Posterior cingulate gyrus (tissue), 11 donors: ENCODE measurements at places on chromosomes 16 and 17.

DNA sequence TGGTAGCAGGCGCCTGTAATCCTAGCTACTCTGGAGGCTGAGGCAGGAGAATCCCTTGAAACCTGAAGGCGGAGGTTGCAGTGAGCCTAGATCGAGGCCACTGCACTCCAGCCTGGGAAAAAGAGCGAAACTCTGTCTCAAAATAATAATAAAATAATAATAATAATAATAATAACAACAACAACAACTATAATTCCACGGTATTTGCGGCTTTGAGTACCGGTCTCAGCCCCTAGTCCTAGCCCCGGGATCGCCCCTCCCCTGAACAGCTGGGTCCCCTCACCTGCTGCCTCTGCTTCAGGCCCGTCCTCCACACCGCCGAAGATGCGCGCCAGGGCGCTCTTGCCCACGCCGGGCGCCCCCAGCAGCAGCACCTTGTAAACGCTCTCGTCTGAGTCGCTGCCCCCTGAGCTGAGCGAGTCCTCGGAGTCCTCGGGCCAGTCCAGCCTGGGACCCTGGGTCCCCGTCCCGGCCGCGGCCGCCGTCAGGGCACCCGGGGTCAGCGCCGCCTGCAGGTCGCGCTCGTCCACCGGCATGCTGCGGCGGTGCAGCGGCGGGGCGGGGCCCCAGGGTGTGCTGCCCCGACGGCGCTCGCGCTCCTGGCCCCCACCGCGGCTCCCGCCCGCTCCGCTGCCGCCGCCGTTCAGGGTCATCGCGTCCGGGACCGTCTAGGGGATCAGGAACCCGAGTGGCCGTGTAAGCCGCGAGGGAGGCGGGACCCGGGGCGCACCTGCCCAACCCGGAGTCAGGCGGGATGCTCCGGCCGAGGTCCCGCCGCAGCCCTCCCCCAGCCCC is 611 bp downstream of the RRAD start:
- no peak for DNase-seq

DNA sequence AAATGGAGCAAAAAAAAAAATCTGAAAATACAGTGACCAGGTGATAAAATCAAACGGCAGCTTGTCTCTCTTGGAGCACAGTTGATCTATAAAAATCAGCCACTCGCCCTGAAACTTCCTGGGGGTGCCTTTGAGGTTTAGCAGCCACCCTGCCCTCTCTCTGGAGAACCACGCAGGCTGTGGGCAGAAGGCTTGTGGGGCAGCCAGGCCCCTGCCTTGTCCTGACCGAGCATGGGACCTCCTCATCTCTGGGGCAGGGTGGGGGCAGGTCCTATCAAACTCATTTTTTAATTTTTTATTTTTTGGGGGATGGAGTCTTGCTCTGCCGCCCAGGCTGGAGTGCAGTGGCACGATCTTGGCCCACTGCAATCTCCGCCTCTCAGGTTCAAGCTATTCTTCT is 5.0 kb downstream of the TMEM238L start:
- DNase-seq: no peak

DNA sequence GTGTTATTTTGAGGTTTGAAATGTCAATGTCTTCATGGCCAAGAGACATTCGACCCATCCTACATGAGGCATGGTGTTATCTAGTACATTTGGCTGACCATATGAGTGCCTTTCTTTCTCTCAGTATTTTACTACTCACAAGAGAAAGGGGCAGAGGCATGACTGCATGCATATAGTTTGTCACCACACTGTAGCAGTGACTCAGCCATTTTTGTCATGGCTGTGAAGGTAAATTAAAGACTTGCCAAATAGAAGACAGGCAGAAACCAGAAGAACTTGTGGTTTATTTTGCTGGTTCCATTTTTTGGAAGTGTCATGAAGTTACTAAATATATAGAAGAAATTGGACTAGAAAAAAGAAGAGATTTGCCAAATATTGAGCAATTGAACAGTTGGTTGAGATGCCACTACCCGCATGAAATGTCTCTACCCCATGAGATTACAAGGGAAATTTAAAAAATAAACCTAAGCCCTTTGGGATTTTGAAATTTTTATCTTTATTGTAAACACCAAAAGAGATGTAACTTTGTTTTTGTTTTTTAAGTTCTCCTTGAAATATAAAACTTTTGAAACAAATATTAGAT is 170.3 kb downstream of the CHD9 start:
- DNase-seq: no peak

DNA sequence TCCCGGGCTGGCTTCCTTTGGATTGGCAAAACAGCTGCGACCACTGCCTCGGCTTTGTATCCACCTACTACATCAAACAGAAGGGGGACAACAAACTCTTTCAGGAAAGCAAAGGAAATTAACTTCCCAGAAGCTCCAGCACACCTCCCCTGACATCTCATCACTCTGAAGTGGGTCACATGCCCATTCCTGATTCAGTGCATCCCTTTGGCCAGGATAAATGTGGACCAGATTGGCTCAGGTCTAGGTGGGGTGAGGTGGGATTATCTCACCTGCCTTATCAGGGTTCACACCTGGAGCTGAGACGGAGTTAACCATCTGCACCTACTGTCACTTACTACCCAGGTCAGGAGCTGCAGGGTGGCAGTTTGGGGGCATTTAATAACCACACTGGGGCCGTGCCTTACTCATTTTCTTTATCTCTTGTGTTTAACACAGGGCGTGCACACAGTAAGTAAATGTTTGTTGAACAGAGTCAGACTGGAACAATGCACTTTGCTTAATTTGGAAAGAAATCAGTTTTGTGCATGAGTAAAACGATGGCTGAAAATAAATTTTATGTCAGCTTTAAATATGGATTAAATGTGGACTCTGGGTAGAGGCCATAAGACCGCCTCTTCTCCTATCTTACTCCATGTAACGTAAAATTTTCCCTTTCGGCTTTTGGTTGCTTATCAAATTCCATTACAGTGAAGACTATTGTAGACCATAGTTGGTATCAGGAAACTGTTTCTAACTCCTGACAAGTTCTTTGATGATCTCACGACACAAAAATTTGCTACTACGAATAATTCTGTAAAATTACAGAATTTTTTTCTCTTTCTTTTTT is 36.0 kb downstream of the IQCK start:
- DNase-seq: no peak

GRCh38 chr17:3892095-3892998 is 506 bp downstream of the CAMKK1 start:
- DNase-seq: peak; percentile 87

GRCh38 chr16:79081297-79082066 is 519.1 kb downstream of the MAF start:
- DNase-seq: no peak

DNA sequence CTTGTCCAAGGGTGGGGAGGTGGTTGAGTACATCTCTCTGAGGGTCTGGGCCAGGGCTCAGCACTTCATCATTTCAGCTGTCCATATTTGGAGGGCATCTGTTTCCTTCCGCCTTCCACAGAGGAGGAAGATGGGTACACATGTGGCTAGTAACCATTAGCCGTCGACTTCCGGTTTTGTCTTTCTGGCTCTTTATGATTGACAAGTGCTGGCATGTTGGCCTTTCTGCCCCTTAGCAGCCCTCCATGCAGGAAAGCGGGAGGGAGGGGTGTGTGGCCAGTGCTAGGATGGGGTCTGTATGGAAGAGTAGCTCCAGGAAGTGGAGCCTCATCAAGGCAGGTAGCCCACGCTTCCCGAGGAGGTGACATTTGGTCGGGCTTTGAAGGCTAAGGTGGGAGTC is 69.6 kb downstream of the RAI1 start:
- no peak for DNase-seq

DNA sequence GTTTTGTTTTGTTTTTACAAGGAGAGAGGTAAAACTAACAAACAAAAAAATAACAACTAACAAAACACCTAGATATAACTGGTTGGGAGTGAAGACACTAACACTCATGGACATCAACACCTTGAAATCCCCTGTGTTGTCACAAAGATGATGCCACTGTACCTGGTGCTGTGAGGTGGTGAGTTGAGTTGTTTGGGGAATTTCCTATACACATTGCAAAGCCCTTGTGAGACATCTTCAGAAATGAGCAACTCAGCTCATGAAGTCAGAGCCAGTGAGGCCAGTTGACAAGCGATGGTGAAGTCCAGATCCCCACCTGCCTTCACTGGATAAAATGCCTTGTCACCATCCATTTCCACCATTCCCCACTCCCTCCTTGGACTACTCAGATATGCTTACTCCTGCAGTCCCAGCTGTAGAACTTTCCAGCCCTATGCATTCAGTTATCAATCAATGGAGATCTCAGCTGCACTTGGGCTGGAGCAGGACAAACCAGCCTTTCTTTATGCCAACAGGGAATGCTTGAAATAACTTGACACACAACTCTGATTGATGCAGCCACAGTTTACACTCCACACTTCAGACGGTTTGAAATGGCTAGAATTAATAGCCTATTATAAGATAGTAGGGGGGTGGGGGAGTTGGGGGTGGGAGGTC is 22.2 kb downstream of the ANKFN1 start:
- no peak for DNase-seq

DNA sequence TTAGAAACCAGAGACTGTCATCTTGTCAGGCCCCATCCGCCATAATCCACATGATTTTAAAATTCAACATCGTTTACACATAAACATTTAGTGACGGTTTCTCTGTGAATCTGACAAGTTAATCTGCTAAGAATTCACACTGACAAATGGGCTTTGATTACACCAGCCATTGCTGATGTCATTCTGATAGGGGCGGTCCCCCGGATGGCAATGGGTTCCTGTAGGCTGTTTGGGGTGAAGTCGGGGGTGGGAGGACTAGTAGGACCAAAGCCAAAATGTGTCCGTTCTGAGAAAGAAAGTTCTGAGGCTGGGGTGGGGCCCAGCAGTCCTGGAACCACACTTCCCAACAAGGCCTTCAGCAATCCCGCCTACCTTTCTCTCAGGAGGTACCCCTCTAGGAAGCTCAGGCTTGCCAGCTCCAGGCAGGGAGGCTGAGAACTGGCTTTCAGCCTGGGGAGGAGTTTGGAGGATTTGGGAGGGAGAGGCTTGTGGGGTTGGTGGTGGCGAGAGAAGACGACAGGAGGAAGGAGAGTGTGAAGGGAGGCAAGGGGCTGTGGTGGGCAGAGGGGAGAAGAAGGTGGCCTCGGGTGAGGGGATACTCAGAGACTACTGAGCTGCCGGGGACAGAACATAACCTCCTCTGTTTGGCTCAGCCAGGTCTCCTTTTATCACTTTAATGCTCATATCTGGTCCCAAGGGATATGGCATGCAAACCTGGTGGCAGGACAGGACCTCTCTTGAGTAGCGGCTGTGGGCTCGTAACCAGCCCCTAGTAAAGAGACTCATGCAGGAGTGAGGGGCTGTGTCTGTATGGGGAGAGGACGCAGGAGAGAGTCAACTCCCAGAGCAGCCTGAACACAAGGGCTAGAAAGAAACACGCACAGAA is 8.6 kb downstream of the HIC1 start:
- DNase-seq: peak; percentile 66

GRCh38 chr17:78276098-78276887 is 44.9 kb downstream of the TMEM235 start:
- DNase-seq: no peak

DNA sequence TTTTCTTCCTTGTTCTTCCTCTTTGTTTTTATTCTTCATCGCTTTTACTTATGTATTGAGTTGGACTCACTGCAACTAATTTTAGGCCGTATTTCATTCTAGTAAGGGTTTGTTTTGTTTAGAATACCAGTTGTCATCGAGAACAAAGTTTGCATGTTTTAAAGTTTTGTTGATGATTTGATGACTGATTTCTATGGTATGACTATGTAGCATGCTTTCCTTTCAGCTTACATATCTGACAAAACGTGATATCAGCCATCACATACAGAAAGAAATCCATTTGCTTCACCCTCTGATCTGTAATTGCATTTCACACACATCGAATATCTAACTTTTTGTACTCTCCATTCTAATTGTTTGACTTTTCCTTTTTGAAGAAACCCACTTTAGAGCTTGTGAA is 4.0 kb downstream of the PRKCA start:
- no peak for DNase-seq

DNA sequence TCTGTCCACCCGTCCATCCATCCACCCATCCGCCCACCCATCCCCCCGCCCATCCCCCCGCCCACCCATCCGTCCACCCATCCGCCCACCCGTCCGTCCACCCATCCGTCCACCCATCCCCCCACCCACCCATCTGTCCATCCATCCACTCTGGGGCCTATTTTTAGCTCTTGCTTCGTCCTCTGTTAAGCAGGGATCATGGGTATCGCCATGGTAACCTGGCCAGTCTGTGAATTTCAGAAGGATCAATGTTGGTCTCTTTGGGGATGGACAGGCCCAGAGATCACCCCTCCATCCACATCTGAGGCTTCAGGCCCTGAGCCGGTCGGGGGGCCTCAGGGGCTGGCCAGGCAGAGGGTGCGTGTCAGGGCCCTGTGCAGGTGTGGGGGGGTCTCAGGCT is 15.2 kb upstream of the DPEP1 start:
- DNase-seq: no peak

DNA sequence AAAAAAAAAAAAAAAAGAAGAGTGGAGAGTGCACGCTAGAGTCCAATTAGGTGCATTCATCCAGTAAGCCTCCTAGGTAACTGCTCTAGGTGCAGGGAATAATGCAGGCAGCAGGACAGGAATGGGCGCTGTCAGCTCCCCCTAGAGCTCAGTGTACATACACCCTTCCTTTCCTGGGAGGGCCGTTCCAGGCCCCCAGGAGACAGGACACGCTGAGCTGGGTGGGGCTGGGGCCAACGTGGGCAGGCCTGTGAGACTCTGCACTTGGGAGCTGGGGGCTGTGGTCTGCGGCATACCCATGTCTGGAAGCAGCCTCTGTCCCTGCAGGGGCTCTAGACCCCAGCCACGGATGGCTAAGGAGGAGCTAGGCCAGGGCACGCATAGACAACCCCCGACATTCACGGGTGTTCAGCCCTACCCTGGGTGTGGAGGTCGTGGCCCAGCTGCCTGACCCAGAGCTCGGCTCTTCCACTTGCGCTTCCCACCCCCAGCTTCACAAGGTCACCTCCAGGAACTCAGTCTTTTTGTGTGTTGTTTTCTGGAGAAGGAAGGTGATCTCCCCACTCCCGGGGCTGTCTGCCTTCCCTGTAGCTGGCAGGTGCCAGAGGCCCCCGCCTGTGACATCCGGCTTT is 1.0 kb upstream of the ANTKMT start:
- DNase-seq: peak; percentile 86

- DNase-seq: no peak
Observed at GRCh38 chr16:52407778-52408177, 139.2 kb downstream of the TOX3 start.

GRCh38 chr16:4086153-4086552 is 30.1 kb downstream of the ADCY9 start:
- DNase-seq: no peak

GRCh38 chr17:2750721-2751120 is 1.3 kb upstream of the CCDC92B start:
- no peak for DNase-seq

DNA sequence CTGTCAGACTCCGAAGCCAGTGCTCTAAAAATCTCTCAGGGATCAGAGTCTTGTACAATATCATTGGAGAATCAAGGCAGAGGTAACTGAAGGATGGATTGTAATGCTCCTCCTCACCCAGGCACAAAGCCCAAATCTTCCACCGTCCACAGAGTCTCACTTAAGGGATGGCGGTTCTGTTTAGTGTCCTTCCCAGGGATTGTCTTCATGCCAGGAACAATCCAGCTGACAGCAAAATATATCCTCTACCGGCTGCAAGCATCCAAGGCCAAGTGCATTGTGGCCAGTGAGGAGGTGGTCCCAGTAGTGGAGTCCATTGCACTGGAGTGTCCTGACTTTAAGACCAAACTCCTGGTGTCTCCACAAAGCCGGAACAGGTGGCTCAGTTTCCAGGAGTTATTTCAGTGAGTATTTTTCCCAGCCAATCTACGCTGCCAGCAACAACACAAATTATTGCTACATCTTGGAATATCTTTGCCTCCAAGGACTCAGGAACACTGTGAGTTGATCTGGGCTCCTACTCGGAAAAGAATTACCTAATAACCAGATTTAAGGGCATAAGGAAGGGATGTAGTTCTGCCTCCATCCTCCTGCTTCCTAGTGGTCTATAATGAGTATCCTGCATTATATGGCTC is 13.9 kb upstream of the ACSM1 start:
- no peak for DNase-seq
